ENCODE measurements at places on chromosomes 13 and 19. TPM values are rescaled to one million over a fixed set of nuclear protein-coding genes. Genes with fewer than 3 reads are reported as not detected.

- no peak for DNase-seq
Observed at GRCh38 chr19:10395003-10395402, 8.3 kb downstream of the CDC37 start.

The NDUFB7 gene
- 340 TPM for total RNA-seq

The UBE2L5 gene
- total RNA-seq: not detected

The SPACA4 gene
- total RNA-seq: not detected

GRCh38 chr19:35330475-35330874, 1.5 kb downstream of the CD22 start:
- no peak for DNase-seq

The C13orf42 gene
- total RNA-seq: not detected

DNA sequence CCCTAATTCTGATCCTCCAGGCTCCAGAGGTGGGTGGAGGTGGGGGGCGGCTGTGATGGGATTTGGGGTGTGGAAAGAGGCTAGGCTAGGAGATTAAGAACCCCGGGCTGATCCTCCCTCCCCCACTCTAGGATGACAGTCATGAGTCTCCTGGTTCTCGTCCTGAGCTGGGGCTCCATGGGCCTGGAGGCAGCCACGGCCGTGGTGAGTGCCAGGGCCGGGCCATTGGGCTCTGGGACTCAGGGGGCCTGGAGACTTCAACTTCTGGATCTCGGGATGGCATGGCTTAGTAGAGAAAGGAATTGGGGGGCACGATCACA, 13.9 kb downstream of the TTYH1 start:
- DNase-seq: no peak

- no peak for DNase-seq
Observed at GRCh38 chr13:40599747-40600146, 66.7 kb downstream of the FOXO1 start.

- no peak for DNase-seq
Observed at GRCh38 chr13:27923794-27924528, 4.2 kb downstream of the PDX1 start.

- DNase-seq: no peak
Observed at GRCh38 chr13:67303661-67304333, 73.7 kb upstream of the PCDH9 start.

DNA sequence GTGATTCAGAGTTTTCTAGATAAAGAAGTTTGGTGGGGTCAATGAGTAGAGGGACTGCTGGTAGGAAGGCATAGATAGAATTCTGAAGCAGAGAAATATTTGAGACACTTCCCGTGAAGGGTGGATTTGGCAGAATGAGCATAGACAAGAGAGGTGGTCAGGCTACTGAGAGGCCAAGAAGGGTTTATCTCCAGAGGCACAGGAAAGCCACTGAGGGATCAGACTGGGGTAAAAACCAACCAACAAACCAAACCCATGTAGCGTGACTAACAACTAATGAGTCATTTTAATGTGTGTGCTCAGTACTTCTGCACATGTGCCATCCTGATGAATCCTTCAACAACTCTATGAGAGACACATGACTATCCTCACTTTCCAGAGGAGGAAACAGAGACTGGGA, 60.0 kb upstream of the SERP2 start:
- DNase-seq: peak; percentile 79

DNA sequence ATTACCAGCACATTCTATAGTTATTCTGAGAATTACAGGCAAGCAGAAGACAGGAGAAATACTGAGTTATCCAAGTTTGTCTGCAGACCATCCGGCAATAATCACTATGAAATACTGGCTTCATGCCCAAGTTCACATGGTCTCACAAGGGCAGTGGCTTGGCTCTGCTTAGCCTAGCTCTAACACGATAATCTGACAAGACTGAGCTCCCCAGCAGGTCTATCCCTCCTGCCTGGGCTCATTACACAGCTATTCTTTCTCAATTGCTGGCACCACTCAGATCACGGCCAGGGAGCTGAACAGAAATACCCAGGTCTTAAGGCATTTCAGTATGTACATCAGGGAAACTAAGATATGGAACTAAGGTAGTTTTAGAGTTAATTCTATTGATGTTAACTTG, 361.6 kb upstream of the PCDH20 start:
- DNase-seq: no peak

GRCh38 chr19:8571006-8571411, 6.2 kb downstream of the MYO1F start:
- DNase-seq: peak; percentile 84

- no peak for DNase-seq
Observed at GRCh38 chr19:10692673-10693264, 8.5 kb upstream of the QTRT1 start.

The PLPP2 gene
- 203 TPM for total RNA-seq

DNA sequence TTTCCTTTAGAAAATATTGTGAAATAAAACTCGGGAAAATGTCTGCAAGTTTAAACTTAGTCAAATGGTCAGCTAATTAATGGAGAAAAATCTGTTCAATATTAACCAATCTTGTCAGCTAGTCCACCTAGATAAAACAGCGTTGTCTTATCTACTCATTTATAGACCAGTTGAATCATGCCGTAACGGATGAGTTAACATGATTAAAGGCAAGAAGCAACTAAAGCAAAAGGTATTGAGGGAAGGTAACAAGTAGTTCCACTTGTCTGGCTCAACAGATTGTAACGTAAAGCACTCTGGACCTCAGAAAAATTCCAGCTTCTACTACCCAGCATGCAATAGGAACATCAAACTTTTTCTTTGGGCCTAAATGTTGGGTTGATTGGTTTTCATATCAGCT, 958.2 kb downstream of the DIAPH3 start:
- DNase-seq: no peak

The KRI1 gene
- 7.4 TPM for total RNA-seq

- no peak for DNase-seq
Observed at GRCh38 chr19:49836176-49837008, 14.6 kb upstream of the PTOV1 start.

GRCh38 chr19:4113398-4114088, 10.4 kb downstream of the MAP2K2 start:
- DNase-seq: no peak

- no peak for DNase-seq
Observed at GRCh38 chr13:62207388-62207787, 791.7 kb upstream of the PCDH20 start.

The LPAR2 gene
- 2.1 TPM for total RNA-seq

- peak; percentile 84 for DNase-seq
Observed at GRCh38 chr19:14437578-14438140, 4.6 kb downstream of the PKN1 start.

The FPR2 gene
- not detected for total RNA-seq

DNA sequence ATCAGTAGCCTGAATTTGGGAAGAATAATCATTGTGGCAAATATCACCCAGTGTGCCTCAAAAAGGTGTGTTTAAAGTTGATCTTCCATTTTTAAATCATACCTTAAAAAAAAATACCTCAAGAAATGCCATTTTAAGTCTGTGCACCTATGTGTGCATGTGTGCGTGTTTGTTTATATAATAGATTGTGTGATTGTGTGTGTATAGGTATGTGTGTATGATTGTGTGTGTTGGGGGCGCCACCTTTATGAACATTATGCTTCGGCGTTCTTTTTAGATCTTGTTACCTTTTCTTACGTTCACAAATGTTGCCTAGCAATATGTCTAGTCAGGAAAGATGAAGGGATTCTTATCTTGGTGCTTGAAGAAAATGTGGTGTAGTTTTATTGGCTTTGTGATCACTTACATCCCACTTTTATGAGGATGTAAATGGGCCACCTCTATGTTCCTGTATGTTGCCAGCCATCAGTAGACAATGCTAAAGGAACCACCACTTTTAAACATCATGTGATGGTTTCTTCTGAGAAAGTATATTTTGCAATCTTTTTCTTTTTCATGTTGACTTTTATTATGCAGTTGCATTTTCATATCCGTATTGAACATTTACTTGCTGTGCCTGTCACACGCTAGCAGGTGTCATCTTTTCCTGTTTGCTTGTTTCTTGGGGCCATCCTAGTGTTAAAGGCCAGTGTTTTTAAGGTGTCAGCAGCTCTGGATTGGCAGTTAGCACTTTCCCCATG, 2.2 kb upstream of the IRS2 start:
- DNase-seq: no peak

GRCh38 chr19:17406046-17406886, 836 bp upstream of the BST2 start:
- DNase-seq: peak; percentile 90

DNA sequence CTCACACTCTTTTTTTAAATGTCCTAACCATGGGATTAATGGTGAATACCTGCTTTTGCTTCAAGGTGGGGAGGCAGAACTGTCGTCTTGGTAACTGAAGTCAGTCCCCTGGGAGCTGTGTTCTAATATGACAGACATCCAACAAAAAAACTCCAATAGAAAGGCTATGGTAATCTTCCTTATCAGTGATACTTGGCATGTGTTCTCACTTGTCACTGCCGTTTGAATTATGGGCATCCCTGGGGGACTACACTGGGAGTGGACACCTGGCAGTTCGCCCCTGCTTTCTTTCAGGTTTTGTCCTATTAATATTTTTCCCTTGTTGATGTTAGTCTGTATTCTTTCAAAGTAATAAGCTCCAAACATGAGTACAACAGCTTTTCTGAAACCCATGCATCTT, 252.6 kb downstream of the SLITRK5 start:
- no peak for DNase-seq

DNA sequence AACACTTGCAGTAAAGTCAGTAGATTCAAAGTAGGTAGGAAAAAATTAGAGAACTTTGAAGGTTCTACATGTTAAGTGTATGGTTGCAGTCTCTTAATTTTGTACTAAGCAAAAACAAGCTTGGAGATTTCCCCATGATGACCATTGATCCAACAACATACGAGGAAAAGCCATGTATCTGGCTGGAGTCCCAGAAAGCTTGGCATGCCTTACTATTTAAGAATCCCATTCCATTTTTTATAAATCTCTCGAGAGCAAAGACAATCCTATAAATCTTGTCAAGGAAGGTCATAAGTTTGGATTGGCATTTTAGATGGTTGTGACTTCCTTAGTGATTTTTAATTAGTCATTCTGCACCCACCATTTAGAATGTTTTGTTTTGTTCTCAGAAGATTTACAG, 495.9 kb downstream of the GPC5 start:
- DNase-seq: no peak

DNA sequence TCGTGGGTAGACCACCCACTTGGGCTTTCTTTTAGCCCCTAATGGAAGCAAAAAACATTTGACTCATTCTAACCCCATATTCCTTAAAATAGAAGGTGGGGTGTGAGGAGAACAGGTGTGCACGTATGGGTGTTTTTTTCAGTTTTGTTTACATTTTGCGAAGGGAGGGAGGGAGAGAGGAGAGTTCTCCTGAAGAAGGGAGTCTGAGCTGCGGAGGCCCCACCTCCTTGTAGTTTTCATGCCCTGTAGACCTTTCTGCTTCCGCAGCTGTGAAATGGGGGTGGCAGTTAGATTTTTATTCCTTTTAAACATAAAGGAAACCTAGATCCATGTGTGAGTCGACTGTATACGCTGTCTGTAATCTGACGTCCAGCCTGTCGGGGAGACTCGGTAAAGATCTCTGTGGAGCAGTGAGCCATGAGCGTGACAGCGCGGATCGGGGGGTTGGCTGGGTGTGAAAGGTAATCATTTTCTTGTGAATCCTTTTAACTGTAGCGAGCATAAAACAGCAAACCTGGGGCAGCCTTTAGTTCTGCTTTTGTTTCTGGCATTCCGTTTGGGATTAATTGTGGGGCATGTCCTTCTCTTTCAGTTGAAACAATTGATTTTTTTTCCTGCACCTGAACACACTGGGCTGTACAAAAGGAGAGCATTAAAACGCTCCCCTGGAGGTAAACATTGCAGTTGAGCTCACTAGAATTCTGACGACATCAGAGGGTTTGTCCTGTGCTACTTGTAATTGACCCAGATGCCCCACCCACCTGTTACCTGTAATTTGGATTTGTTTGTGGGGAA, 2.3 kb downstream of the UPF1 start:
- no peak for DNase-seq

- DNase-seq: no peak
Observed at GRCh38 chr13:75960538-75960994, 324.4 kb downstream of the LMO7 start.

- DNase-seq: peak; percentile 52
Observed at GRCh38 chr19:38392707-38393308, 4.3 kb downstream of the SPRED3 start.

DNA sequence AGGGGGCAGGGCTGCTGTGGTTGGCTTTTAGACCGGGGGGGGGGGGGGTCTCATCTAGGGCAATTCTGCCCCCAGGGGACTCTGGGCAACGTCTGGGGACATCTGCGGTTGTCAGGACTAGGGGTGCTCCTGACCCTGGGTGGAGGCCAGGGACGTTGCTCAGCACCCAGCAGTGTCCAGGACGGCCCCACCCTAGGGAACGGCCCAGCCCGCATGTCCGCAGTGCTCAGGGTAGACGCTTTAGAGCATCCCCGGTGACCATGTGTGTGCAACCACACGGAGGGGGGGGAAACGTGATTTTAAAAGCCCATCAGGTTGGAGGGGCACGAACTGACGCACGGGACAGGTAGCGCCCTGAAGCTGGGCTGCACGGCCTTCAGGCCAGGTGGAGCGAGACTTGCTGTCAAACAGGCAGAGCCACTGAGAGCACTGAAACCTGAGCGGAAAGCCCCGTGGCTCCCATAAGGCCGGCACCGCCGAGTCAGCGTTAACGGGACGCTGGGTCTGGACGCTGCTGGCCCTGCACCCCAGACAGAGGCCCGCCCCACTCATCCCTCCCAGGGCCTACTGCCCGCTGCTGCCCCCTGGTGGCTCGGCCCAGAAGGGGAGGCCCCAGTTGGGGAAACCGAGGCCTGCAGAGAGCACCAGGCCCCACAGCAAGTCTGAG, 8.3 kb downstream of the CACTIN start:
- DNase-seq: peak; percentile 35

DNA sequence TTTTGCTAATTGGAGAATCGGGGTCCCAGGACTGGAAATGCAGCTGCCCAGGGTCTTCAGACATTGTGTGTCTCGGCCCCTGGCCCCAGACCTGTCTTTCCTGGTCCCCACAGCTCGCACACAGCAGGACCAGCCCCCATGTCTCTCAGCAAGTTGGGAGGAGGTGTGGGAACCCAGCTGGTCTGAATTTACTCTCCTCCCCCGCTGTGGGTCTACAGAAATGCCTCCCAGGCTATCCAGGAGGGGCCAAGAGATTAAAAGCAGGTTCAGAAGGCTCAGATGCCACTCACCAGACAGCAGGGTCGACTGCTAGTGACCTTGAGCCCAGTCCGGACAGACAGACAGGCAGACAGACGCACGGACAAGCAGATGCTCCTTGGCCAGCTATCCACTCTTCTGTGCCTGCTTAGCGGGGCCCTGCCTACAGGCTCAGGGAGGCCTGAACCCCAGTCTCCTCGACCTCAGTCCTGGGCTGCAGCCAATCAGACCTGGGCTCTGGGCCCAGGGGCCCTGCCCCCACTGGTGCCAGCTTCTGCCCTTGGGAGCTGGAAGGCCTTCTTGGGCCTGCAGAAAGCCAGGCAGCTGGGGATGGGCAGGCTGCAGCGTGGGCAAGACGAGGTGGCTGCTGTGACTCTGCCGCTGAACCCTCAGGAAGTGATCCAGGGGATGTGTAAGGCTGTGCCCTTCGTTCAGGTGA, at the start of gene DAND5:
Gene DAND5, plus strand, starts transcription at position 285 of the 697 bp plus-strand sequence. Its CDS starts 85 bp downstream, at position 370.
- no peak for DNase-seq
